ENCODE measurements at places on chromosomes 1 and 21.

GRCh38 chr1:7442036-7442435 lies 329.1 kb upstream of the VAMP3 start:
- H3K4me1 ChIP-seq: no peaks in the 10 kb centered on the region
- no peak for DNase-seq
- no peaks in the 10 kb centered on the region for H3K27me3 ChIP-seq
- H3K4me3 ChIP-seq: no peak overlapping the region

- H3K36me3 ChIP-seq: no peaks in the 10 kb centered on the region
- no peak overlapping the region for H3K4me3 ChIP-seq
- H3K27me3 ChIP-seq: no peaks in the 10 kb centered on the region
- no peak overlapping the region for H3K27ac ChIP-seq
Observed at GRCh38 chr1:115076384-115076915, 12.9 kb downstream of the TSPAN2 start.

- H3K4me1 ChIP-seq: peaks cover 11% of the 10 kb centered on the region
- DNase-seq: no peak
- H3K27me3 ChIP-seq: no peaks in the 10 kb centered on the region
- H3K27ac ChIP-seq: no peak overlapping the region
- H3K36me3 ChIP-seq: no peaks in the 10 kb centered on the region
- no peak overlapping the region for H3K4me3 ChIP-seq
Observed at GRCh38 chr1:114008993-114009392, 29.7 kb downstream of the OLFML3 start.

DNA sequence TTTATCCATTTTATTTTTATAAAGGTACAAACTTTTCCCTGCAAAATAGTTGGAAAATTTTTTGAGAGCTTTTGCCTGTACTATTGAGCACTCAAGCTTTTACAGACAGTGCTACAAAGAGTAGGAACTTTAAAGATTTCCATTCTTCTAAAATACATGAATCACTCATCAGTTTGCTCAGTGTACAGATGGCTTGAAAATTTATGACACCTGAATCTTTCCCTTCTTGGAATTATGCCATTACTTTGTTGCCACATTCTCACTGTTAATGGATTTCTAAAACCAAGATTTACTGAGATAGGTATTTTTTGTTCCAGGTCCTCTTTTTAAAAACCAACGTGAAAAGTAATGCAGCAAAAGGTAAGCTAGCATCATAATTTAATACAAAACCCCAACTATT lies 76.0 kb downstream of the GPATCH2 start:
- no peak for DNase-seq
- H3K36me3 ChIP-seq: no peaks in the 10 kb centered on the region
- no peak overlapping the region for H3K4me3 ChIP-seq
- H3K27me3 ChIP-seq: no peaks in the 10 kb centered on the region

- no peak overlapping the region for H3K27ac ChIP-seq
- no peak for DNase-seq
- peaks cover 9% of the 10 kb centered on the region for H3K4me1 ChIP-seq
- H3K27me3 ChIP-seq: peaks cover 10% of the 10 kb centered on the region
- H3K36me3 ChIP-seq: no peaks in the 10 kb centered on the region
Observed at GRCh38 chr1:1001057-1001783, 1.3 kb upstream of the HES4 start.
